ENCODE measurements at places on chromosomes 12 and 14. TPM values are rescaled to one million over a fixed set of nuclear protein-coding genes. Genes with fewer than 3 reads are reported as not detected.

DNA sequence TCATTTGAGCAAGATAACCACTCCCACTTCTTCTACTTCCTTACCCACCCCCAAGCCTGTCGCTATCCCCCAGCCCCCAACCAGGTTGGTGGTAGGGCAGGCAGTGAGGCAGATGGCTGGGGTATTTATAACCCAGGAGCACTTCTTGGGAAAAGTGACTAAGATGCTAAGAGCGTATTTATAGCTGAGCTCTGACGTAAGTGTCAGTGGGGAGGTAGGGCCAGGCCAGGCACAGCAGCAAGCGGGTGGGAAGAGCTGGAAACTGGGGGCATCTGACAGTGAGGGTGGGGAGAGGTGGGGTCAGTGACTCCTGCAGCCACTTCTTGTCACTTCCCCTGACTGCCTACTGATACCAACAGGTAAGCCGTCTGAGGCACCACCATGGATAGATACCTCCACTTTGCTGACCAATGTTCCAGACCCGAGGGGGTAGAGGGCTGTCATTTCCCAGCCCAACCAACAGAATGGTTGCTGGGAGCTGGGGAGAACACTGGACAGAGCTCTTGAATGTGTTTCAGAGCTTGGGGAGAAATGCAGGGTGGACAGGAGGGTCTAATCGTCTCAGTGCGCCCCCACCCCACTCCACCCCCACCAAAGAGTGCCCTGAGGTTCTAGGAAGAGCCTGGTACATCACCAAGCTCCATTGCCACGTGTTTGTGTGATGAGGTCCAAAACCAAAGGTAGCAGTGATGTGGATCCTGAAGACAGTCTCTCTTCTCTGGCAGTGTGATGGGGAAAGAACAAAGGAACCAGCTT lies 2.7 kb upstream of the INHBE start:
- no peak for DNase-seq

The PARP2 gene
- total RNA-seq, result 23.3 TPM

- no peak for DNase-seq
These were observed 139.7 kb downstream of the PRIMA1 start for GRCh38 chr14:93648440-93649168.

The DPPA3 gene
- total RNA-seq, result not detected

The LRP1 gene
- total RNA-seq, result 70.1 TPM

DNA sequence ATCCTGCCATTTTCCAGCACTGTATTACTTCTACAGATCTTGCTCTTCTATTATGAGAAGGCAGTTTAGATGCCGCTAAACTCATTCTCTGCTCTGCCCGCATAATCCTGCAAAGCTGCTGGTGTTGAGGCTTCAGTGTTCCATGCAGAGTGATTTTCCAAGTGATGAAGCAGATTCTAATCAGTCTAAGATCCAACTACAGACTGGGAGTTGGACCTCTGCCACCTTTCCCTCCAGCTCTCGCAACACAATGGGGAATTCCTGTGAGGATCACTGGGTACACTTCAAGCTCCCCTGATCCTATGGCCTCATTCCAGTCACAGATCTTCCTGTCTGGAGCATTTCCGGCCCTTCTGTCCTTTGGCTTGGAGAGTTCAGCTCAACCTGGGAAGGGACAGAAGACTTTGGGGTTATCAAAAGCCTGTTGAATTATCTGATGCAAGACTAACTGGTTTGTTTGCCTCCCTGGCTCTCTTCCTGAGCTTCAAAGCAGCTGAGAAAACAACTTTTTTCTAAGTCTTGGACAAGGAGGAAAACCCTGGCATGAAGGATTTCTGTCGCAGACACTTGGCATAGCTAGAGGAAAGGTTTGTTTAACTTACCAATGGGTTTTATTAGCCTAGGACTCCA lies 333.9 kb downstream of the ZFP36L1 start:
- peak; percentile 97 for DNase-seq

DNA sequence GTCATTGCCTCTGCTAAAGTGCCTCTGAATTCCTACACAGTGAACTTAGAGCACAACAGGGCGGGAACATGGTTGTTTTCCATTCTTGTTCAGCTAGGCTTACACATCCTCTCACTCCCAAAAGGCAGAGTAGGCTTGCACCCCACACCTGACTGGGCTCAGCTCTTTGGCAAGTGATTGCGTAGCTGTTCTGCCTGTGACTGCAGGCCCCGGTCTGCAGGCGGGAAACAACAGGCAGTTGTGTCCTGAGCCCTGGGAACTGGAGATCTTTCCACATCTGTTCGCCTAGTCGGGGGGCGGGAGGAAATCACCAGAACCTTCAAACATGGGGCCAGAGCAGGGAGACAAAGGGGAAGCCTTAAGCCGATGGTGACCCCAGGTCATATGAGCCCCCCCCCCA lies 274.7 kb downstream of the ZFP36L1 start:
- no peak for DNase-seq

The SLC7A7 gene
- 5.9 TPM for total RNA-seq

- DNase-seq, result no peak
These were observed 10.5 kb downstream of the CACNA2D4 start for GRCh38 chr12:1907652-1908611.

The IAPP gene
- total RNA-seq, result not detected

GRCh38 chr12:27982951-27983350 lies 10.4 kb upstream of the PTHLH start:
- no peak for DNase-seq

DNA sequence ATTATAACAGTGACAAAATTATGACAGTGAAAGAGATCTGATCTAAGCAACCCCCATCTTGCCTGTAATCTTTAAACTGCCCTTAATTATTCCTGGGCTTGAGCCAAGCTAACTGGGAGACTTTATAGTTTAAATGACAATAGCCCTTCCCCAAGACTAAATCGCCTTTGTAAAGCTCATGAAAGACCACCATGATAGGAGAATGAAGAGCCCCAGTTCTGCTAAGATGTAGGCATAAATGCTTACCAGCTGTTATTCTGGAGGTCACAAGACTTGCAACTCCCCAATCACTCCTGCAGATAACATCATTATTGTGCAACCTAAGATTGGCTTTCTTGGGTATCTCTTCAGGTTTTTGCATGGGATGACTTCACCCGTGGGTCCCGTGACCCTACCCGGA lies 599.7 kb downstream of the KCNH5 start:
- no peak for DNase-seq

GRCh38 chr14:39122330-39123138 lies 8.4 kb downstream of the GEMIN2 start:
- no peak for DNase-seq

The HAL gene
- total RNA-seq, result 1.3 TPM

The SMAGP gene
- 36.3 TPM for total RNA-seq

The OR6C2 gene
- total RNA-seq, result not detected

DNA sequence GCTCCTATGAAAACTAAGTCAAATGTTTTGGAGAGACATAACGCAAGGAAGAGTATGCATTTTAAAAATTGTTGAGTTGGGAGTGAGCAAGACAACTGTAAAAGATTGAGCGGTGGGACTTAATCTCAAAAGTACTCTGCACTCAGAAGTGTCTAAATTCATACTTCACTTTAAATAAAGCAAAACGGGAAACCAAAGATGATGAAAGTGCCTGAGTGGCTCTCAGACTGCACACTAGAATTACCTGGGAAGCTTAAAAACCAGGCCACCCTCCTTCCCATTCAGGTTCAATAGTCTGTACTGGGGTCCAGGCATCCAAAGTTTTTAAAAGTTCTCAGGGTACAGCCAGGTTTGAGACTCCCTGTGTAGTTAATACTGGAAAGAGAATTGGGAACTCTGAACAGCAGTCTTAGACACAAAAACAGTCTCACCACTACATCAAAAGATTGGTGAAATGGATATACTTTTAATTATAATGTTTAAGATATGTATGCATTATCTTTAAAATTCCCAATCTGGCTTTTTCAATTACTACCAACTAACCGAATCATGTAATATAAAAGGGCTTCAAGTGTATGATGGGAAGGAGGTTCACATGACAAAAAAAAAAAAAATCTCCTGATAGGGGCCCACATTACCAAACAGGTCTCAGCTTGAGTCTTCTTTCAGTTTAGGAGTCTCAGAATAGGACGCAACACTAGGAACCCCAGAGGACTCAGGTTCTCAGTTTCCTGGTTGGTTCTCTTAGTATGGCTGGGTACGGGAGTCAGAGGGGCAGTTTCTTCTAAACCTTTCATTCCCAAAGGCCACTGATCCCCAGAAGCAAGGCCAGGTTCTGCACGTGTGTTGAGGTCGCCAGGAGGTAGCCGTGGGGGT lies 1.0 kb downstream of the HOMEZ start:
- no peak for DNase-seq

GRCh38 chr12:62805517-62805916 lies 129.4 kb downstream of the PPM1H start:
- no peak for DNase-seq

The GPR137C gene
- total RNA-seq, result 1.2 TPM

The RD3L gene
- not detected for total RNA-seq
